ENCODE measurements at places on chromosomes 16 and 17.

GRCh38 chr17:67021743-67022450, 22.5 kb upstream of the CACNG1 start:
- DNase-seq, result no peak

DNA sequence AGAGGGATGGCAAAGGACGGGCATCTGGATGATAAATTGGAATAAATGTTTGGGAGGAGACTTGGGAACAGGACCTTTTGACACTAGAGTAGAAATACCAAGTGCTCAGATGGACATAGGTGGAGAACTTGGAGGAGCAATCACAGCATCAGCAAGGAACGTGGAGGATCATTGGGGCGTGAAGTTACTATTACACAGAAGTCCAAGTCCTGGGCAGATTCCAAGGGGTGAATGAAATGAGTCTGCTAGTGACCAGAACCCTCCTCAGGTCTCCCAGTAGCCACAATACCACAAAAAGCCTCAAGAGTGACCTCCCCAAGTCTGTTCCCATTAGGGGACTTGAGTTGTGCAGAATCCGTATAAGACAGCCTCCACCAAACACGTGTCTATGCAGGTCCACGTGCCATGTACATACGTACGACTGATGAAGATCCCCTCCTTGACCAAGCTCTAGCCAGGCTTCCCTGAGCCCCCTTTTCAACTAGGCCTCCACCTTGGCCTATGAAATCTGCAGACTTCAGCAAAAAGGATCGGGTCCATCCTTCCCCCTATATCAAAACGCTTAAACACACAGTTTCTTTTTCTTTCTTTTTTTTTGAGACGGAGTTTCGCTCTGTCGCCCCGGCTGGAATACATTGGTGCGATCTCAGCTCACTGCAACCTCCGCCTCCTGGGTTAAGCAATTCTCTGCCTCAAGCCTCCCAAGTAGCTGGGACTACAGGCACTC, 2.2 kb downstream of the C17orf67 start:
- no peak for DNase-seq

DNA sequence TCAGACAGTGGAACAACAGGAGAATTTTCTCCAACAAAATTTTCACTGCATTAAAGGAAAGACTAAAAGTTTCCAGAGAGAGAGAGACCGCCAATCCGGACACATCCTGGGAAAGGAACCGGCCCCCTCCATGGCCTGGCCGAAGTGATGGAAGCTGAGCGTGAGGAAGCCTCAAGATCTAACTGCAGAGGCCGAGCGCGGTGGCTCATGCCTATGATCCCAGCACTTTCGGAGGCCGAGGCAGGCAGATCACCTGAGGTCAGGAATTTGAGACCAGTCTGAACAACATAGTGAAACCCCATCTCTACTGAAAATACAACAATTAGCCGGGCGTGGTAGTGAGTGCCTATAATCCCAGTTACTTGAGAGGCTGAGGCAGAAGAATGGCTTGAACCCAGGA, 3.9 kb downstream of the CTRB2 start:
- no peak for DNase-seq

GRCh38 chr16:9499941-9500593, 408.6 kb downstream of the HAPSTR1 start:
- no peak for DNase-seq

- DNase-seq, result peak; percentile 44
These were observed 41.6 kb downstream of the USP10 start for GRCh38 chr16:84741340-84741830.

DNA sequence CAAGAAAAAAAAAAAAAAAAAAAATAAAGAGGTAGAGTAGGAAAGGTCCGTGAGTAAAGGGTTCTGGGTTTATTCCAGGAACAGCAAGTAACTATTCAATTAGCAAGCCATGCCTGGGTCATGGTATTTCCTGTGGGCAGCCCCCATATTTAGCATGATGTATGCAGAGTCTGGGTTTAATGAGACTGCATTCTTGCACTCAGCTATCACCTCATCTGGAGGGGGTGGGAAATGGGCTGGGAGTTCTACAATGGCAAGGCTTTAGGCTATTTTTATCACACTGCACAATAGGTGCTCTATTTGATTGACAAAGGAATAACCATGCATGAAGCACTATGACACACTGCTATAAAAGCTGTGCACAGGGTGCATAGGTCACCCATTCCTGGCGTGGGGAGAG, 104.0 kb upstream of the CCL2 start:
- no peak for DNase-seq

GRCh38 chr17:46962374-46962790, 16.7 kb downstream of the RPRML start:
- peak; percentile 60 for DNase-seq

GRCh38 chr16:75304521-75305363, 53.3 kb upstream of the BCAR1 start:
- no peak for DNase-seq

- no peak for DNase-seq
These were observed 655.3 kb downstream of the WWOX start for GRCh38 chr16:78754713-78755112.

GRCh38 chr16:21626659-21627277, 25.6 kb downstream of the IGSF6 start:
- peak; percentile 59 for DNase-seq

DNA sequence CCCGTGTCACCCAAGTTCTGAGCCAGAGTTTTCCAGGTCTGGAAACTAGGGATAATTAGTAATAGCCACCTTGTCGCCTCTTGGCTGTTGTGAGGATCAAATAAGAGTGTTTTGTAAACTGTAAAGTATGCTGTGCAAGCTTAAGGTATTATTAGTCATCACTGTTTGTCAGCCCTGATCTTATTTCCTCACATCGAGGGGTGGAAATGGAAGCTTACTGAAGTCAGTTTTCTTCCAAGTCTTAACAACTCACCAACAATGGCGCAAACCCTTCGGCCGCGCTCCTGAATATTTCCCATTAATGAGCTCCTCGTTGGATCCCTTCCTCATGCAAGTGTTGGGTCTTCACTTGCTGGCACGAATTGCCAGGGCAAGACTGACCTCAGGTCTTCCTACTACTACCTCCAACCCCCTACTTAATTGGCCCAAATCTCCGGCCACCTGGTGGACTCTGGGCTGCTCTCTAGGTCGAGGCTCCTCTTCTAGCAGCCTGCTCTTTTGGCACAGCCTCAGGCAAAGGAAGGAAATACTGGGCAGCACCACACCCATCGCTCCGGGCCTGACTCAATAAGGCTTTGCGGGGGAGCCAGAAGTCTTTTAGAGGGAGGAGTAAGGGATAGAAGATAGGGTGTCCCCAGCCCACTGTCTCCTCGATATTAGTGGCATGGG, 885 bp upstream of the SLC35B1 start:
- DNase-seq, result no peak
